ENCODE measurements at places on chromosomes 2 and 18.

DNA sequence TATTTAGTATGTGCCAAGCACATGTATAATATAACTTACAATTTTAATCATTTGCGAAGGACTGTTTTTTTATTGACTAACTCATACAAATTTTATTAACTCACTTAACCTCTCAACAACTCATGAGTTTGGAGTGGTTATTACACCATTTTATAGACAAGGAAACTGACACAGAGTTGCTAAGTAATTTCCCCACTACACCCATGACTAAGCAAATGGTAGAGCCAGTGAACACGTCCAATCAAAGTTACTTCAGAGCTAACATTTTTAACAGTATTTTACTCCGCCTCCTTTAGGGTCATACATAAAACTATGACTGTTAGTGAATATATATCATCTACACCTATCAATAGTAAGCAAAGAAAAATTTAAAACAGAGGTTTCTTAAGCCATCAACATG lies 556.7 kb upstream of the FSIP2 start:
- no peak for DNase-seq

- no peak for DNase-seq
These were observed 82.1 kb upstream of the PXDN start for GRCh38 chr2:1826226-1826905.

- DNase-seq, result no peak
These were observed 361.7 kb downstream of the TMEM182 start for GRCh38 chr2:103123516-103123915.

GRCh38 chr2:231277962-231278361 lies 79.5 kb downstream of the ARMC9 start:
- DNase-seq, result no peak

GRCh38 chr18:44837482-44838180 lies 156.9 kb downstream of the SETBP1 start:
- no peak for DNase-seq

- DNase-seq, result no peak
These were observed 45.1 kb downstream of the CCDC93 start for GRCh38 chr2:117968722-117969121.

- DNase-seq, result no peak
These were observed 84.8 kb upstream of the RND3 start for GRCh38 chr2:150572194-150572766.

- no peak for DNase-seq
These were observed 61.4 kb upstream of the DNER start for GRCh38 chr2:229775614-229776313.

- DNase-seq, result no peak
These were observed 24.1 kb downstream of the IGFBP2 start for GRCh38 chr2:216657086-216657855.

- DNase-seq, result peak; percentile 53
These were observed 344.0 kb downstream of the PIK3C3 start for GRCh38 chr18:42298759-42299675.

GRCh38 chr2:99935662-99936061 lies 206.7 kb downstream of the AFF3 start:
- no peak for DNase-seq

- no peak for DNase-seq
These were observed 125.6 kb downstream of the TMEM18 start for GRCh38 chr2:551621-552020.

DNA sequence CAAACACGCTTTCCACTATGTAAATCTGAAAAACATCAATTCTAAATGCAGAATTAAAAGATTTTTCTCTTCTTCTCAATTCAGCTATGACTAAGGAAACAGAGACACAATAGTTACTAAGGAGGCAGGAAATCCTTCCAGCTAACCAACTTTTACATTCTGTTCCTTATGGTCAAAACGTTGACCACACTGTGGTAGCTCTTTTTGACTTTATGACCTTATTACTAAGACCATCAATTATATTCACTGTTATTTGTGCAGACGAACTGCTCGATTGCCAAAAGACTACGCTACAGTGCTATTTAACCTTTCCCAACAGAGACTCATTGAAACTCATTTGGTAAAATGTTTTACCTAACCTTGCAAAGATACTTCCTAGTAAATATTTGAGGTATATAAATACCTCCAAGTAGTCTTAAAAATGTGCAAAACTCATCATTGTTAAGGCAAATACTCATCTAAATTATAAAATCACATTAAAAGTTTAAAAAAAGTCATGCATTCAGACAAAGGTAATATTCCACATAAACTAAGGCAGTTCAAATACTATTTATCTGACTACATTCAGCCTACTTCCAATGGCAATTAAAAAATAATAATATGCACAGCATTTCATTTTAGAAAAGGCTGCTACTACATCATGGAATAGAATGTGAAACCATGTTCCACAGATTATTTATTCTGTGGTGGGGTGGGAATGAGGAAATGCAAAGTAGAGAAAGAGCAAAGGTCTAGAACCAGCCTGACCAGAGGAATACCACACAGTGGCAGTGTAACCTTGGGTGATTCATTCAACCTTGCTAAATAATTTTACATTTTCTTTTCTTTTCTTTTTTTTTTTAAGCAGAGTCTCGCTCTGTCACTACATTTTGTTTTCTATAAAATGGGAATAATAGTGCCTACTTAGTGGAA lies 139.9 kb downstream of the THADA start:
- DNase-seq, result no peak
